CD8-positive, alpha-beta T cell (primary cell): ENCODE measurements at places on chromosomes 1 and 21.
A peak's percentile ranks its signal among the peaks of the same experiment; 100 is the strongest.

DNA sequence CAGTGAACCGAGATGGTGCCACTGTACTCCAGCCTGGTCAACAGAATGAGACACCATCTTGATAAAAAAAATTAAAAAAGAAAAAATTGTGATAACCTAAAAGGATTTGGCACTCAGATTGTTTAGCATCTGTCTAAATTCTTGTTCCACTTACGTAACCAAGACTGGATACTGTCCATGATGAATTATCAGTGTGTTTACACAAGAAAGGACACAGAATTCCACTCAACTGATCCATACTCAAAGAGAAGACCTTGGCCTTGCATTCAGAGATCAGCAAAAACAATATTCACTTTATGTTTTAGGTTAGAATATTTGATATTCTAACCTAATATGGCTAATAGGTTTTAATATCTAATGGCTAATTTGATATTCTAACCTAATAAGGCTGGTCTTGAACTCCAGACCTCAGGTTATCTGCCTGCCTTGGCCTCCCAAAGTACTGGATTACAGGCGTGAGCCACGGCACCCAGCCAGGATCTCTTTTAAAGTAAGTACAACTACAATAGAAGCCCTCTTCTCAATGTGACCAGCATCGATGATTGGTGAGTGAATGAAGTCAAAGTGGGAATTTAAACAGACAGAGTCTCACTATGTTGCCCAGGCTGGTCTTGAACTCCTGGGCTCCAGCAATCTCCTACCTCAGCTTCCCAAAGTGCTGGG lies 43.1 kb upstream of the COX20 start:
- DNase-seq: no peak

- no peak for DNase-seq
These were observed 2.7 kb upstream of the RAB29 start for GRCh38 chr1:205777994-205778393.

GRCh38 chr1:99969729-99970621 lies at the start of gene SLC35A3:
Gene SLC35A3, plus strand, starts transcription at chr1:99969996. Its CDS starts 23,559 bp downstream, at chr1:99993555.
- peak; percentile 88 for DNase-seq

- DNase-seq: no peak
These were observed 1.3 kb upstream of the RD3 start for GRCh38 chr1:211493133-211493871.

DNA sequence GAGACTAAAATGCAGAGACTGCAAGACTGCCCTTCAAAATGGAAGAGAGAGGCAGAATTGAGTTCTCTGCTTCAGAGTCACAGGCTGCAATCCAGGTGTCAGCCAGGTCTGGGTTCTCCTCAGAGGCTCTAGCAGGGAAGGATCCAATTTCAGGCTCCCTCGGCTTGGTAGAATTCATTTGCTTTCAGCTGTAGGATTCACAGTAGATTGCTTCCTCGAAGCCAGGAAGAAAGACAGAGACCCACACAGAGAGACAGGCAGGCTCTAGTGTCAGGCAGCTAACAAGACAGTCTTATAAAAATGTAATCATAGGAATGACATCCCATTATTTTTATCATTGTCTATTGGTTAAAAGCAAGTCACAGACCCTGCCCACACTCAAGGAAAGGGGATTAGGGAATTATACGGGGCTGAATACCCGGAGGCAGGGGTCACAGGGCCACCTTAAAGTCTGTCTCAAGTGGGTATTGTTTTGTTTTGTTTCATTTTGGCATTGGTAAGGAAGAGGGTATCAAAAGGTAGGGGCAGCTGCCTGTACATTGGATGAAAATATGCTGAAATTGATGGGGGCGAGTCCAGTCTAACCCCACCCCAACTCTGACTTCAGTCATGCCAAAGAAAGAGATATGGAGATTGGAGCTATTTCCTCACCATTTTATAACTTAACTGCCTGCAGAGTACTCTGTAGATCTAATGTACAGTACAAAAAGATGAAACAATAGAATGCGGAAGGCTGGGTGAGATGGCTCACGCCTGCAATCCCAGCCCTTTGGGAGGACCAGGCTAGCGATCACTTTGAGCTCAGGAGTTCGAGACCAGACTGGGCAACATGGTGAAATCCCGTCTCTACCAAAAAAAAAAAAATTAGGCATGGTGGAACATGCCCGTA lies 9.5 kb upstream of the TBCE start:
- no peak for DNase-seq

GRCh38 chr1:212749821-212750535 lies 41.6 kb downstream of the NSL1 start:
- no peak for DNase-seq

DNA sequence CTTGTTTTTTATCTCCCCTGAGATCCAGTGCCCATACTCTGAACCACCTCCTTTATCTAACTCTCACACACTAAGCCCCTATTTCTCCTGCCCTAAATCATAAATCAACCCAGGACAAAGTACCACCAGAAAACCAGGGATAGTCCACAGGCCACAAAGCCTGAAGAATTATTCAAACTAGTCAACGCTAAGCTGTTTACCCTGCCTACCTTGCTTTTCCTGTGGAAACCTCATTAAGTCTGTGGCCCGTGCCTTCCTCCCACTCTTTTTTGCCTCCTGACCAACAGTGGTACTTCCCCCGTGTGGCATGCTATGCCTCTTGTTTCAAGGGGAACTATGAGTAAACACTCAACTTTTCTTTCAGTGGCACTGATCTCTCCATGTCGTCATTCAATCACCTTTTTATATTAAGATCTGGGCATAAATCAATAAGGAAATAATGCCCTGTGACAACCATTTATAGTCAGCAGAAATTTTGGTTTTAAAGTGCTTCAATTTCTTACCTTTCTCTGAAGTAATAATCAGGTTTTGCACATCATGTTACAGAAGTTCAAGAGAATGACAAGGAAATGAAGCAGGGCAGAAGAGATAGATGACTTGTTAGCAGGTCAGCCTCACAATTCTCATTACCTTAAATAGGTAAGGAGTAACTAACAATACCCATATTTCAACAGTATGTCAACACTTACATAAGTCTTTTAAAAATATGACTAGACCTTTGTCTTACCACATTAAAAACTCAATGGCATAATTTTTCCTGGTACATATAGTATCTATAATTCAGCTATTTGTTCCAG lies 32.1 kb downstream of the EYA3 start:
- peak; percentile 32 for DNase-seq

- no peak for DNase-seq
These were observed 109.6 kb downstream of the TBX19 start for GRCh38 chr1:168390271-168390670.

- DNase-seq: peak; percentile 39
These were observed 37.3 kb downstream of the PABPC4 start for GRCh38 chr1:39539252-39539790.

GRCh38 chr1:241462391-241462790 lies 57.2 kb downstream of the FH start:
- no peak for DNase-seq

DNA sequence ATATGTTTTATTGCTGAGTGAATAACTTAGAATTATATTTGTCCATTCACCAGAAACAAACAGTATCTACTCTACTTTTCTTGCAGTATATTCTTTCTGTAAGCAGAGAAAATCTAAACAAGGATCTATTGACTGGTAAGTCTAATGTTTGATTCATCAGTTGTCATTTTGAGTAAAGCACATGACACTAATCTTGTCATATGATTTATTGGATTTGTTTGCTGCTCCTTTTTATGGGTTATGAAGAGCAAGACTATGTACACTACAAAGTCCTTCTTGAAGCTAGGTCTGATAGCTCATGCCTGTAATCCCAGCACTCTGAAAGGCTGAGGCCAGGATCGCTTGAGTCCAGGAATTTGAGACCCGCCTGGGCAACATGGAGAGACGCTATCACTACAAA lies 23.3 kb downstream of the KMO start:
- no peak for DNase-seq

DNA sequence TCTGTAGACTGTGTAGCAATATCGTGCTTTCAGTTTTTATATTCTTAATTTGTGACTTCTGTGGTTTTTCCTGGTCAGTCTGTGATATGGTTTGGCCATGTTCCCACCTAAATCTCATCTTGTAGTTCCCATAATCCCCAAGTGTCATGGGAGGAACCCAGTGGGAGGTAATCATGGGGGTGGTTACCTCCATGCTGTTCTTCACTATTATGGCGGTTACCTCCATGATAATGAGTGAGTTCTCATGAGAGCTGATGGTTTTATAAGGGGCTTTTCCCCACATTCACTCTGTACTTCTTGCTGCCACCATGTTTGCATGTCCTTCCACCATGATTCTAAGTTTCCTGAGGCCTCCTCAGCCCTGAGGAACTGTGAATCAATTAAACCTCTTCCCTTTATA lies 169.8 kb downstream of the LEPR start:
- no peak for DNase-seq

DNA sequence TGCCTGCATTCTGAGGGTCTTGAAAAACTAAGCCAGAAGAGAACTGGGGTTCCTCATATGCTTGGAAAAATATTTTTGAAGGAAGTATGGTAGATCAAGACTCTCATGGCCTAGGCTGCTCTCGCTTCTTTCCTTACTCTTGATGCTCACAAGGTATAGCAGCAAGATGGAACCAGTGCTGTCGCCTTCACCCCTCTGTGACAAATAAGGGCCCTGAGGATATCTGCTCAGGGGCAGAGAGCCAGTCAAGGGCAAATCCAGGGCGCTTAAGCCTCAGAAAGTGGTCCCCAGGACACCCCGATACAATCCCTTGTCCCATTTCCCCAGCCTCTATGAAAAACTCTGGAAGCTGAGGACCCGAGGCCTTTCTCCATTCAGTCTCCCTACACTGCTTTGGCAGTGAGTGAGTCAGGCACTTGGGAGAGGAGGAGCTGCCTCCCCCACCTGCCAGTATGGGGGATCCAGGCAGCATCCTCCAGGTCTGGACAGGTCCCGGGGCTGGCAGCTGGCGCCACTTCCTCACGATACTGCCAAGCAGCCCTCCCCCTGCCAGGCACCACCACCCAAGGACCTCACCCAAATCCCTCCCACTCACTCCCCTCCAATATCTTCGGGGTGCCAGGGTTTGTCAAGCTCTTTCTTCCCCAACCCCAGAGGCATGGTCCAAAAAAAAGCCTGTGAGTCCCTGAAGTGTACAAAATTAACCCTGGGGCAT lies 1.3 kb downstream of the IGSF9 start:
- DNase-seq: no peak

- DNase-seq: peak; percentile 38
These were observed 9.6 kb downstream of the TENT5C start for GRCh38 chr1:117615474-117615873.

- no peak for DNase-seq
These were observed 464.5 kb downstream of the USP25 start for GRCh38 chr21:16194095-16194787.

GRCh38 chr1:245715970-245716369 lies 561.2 kb downstream of the KIF26B start:
- DNase-seq: no peak

GRCh38 chr1:186330758-186331157 lies 44.3 kb downstream of the TPR start:
- DNase-seq: peak; percentile 28

- no peak for DNase-seq
These were observed 253.2 kb downstream of the CRB1 start for GRCh38 chr1:197521118-197521739.

- DNase-seq: no peak
These were observed 58.2 kb downstream of the WLS start for GRCh38 chr1:68173936-68174737.

GRCh38 chr1:22915231-22915630 lies 57.4 kb downstream of the LACTBL1 start:
- DNase-seq: no peak

GRCh38 chr1:59309795-59310548 lies 13.1 kb downstream of the FGGY start:
- no peak for DNase-seq

DNA sequence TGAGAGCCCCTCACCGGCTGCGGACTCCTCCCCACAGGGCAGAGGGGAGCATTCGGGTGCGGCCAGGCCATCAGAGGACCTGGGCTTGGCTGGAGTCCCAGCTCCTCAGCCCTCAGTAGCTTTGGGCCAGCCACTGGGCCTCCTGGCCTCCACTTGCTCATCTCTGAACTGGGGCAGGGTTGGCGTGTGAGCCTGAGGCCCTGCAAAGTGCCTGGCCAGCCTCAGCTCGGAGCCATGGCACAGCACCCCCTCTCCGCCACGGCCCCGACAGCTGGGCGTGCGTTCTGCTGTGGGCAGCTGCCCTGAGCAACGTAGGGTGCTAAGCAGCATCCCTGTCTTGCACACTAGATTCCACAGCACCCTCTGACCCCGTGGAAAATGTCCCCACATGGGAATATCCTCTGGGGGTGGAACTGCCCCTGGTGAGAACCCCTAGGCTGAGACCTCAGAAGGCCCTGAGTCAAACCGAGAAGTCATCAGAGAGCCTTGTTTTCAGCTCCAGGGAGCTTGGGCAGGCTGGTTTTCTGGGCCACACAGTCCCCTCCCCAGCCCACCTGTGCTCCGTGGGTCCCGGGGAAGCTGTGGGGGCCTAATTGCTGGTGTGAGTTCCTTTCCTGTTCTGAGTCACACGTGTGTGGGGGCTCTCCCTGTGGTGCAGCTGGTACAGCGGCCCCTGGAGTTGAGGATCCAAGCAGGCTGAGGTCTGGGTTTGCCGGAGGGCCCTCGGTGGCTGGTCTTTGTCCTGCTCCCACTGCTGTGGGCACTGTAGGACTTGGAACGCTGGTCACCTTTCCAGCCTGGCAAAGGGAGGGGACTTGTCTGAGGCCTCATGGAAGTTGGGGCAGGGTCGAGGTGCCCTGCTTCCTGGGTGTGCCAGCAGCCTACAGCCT lies 24.5 kb downstream of the TP73 start:
- peak; percentile 11 for DNase-seq

GRCh38 chr1:196451103-196451502 lies 157.1 kb downstream of the KCNT2 start:
- DNase-seq: no peak

DNA sequence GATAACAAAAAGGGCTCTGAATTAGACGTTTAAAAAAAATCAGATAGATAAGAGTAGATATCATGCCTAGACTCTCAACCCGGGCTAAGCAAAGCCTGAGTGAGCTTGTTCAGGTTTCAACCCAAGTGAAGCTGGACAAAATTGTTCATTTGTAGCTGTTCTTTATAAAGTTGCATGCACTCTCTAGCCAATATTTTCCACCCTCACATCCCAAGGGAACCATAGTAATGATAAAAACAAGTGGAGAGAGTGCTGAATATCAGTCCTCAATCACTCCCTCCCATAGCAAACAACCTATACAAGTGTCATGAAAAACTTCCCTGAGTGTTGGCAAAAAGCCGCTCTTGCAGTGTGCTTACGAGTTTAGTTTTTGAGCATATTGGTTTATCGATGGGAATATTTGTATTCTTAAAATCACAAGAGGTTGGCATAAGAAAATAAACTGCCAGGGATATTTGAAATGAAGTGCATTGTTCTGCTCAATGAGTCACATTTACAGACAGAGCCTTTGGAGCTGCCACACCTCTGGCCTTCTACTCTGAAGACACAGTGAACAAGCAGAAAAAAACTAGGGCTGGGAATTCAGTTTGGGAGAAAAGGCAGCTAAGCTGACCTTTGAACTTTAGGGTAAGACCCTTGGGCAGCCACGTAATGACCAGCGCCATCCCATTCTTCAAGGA lies 2.2 kb upstream of the CLCA2 start:
- DNase-seq: no peak

- peak; percentile 61 for DNase-seq
These were observed 150.1 kb downstream of the PLXNA2 start for GRCh38 chr1:208093754-208094719.
